ENCODE measurements at places on chromosomes 1 and 21.

DNA sequence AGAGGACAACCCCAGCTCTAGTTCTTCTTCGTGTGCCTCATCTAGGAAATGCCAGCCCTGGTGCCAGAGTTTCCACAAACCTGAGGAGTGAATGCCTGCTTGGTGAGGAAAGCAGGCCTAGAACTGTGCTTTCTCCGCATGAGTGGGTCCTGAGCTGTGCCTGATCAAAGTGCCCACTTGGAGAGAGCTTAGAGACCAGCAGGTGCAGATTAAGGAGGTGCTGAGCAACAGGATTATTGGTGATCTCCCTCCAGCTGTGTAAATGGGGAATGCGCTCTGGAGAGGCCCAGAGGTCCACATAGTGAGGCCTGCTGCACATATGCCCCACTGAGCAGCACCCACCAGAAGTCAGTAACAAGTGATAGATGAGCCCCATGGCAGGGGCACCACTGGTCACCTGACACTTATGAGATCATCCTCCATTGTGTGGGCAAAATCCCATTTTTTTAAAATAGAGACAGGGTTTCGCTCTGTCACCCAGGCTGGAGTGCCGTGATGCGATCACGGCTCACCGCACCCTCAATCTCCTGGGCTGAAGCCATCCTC lies 127.2 kb upstream of the ZC3H12A start:
- no peak for DNase-seq

DNA sequence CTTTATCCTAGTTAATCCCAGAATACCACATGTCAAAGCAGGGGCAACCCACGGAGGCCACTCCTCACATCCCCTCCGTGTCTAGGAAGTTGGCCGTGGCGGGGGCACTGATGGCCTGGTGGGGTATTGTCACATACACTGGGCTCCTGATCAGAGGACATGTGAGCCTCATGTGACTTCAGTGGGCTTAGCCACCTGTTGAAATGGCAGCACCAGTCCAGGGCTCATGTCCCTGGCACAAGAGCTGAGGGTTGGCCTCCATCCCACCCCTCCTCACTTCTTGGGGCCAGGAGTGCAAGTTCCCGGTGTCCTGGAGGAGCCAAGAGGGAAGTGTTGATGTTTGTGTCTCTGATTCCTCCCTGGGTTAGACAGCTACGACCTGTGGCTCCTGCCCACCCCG lies 313.4 kb downstream of the CAMTA1 start:
- DNase-seq = no peak

DNA sequence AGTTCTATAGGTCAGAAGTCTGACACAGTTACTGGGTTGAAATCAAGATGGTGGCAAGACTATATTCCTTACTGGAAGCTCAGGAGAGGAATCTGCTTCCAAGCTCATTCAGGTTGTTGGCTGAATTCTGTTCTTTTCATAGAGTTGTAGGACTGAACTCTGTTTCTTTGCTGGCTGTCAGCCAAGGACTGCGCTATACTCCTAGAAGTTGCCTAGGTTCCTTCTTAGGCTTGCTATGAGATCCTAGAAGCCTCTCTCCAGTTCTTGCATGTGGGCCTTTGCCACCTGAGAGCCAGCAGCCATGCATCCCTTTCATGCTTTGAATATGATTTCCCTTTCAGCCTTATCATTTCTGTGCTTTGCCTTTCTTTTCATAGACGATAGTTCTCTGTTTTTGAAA lies 176.4 kb downstream of the RPS6KC1 start:
- no peak for DNase-seq

GRCh38 chr21:26098772-26099397 lies 71.7 kb downstream of the APP start:
- no peak for DNase-seq

DNA sequence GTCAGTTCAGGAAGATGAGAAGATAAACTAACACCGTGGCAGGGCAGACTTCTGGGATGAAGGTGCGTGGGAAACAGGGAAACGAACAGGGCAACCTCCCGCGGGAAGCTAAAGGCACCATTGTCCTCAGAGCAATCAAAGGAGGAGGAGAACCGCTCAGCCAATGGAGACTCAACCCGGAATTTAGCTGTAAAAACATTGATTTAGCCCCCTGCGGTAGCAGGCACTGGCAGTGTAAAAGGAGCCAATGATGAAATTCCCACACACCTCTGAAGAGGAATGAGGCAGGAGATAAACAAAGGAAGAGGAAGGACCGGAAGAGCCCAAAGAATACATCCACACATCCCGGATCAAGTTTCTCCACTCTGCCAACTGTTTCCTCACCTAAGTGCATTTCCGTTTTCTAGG lies 19.5 kb downstream of the HLCS start:
- no peak for DNase-seq

- DNase-seq = no peak
Observed at GRCh38 chr1:231923491-231924041, 297.0 kb downstream of the DISC1 start.

DNA sequence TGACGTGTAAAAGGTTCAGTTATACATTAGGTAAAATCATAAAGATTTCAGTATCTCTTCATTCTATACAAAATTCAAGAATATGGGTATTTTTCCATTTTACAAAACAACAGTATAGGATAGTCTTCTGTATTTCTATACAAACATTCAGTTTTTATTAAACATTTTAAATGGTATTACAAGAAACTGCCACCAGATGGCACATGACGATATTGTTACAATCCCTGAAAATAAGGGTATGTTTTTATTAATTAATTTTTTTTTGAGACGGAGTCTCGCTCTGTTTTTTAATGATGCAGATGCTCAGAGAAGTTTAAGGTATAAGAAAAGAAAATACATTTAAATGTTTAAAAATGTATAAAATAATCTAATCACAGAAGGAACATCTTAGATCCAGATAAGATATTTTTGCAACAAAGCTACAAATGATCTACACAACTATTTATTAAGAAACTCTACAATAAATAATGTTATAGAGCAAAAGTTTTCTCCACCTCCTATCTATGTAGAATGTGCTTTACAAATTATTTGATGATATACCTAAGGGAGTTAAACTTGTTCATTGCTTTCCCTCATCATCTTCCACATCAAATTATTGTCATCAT lies 23.5 kb upstream of the RSBN1 start:
- peak; percentile 36 for DNase-seq

GRCh38 chr1:109158433-109158832 lies 44.5 kb downstream of the ELAPOR1 start:
- DNase-seq = no peak

- DNase-seq = no peak
Observed at GRCh38 chr1:189929501-189930099, 548.1 kb downstream of the BRINP3 start.

GRCh38 chr21:33265664-33266049 lies 510 bp upstream of the IL10RB start:
- no peak for DNase-seq

GRCh38 chr1:37425221-37425620 lies 49.2 kb upstream of the ZC3H12A start:
- DNase-seq = no peak

DNA sequence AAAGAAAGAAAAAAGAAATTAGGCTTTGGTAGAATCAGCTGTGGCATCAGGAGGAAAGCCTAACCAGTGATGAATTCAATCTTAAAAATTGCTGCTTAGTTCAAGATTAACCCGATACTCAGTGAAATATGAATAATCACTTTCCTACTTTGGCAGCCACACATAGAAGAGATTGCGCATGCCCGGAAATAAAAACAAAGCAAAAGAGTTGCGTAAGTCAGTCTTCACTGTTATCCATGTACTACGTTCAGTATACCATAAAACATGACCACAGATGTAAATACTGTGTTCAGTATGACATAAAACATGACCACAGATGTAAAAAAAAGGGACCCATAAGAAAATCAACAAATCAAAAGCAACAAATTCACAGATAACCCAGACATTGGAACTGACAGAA lies 19.2 kb downstream of the CD1D start:
- no peak for DNase-seq

DNA sequence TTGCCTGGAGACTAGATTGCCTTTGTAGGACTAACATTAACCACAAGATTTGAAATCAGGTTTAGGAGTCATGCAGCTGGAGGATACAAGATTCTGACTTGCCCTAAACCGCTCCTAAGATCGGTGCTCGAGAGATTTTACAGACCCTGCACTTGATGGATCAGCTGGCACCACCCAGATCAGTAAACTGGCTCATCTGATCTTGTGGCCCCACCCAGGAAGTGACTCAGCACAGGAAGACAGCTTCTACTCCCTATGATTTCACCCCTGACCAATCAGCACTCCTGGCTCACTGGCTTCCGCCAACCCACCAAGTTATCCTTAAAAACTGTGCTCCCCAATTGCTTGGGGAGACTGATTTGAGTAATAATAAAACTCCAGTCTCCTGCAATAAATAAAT lies 876 bp upstream of the CATSPERE start:
- DNase-seq = no peak

- DNase-seq = peak; percentile 50
Observed at GRCh38 chr1:165827268-165828102, at the start of gene UCK2. Gene UCK2 (plus strand): TSS chr1:165827614. CDS start chr1:165827834, 220 bp downstream.

DNA sequence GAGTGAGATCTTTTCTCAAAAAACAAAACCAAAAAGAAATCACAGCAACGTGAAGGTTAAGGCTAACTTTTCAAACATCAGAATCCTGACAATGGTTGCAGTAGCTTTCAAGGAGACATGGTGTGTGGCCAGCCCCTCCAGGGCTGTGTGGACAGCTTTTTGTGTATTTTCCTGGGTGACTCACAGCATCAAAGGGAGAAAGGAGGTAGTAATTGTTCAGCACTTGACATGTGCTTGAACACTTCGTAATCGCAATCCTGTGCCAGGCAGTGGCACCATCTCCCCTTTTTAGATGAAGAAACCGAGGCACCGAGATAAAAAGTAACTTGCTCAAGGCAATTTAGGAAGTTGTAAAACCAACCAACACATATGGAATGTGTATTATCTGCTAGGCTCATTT lies 10.3 kb downstream of the NBL1 start:
- no peak for DNase-seq

DNA sequence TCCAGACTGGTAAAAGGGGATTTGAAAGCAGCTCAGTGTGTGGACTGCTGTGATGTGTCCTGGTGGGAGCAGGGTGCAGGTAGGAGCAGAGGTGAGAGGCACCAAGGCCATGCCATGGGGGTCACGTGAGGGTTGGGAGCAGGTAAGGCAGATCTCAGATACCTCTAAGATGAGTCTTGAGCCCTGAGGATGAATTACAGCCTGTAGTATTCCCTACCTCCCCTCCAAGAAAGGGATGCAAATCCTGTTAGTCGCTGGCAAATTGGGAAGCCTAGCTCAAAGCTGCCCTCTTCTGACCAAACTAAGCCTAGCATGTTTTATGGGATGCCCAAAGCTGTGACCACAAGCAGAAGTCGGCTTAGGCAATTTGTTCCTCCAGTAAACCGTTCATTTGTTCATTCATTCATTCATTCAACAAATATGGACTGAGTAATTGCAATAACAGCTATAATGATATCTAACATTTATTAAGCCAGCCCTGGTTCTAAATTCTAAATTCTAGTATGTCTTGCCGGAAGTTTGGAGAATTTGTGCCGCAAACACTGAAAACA lies 3.9 kb upstream of the NUAK2 start:
- no peak for DNase-seq

GRCh38 chr1:169338617-169339016 lies 29.0 kb downstream of the NME7 start:
- DNase-seq = no peak

- no peak for DNase-seq
Observed at GRCh38 chr1:6447818-6448748, 17.9 kb downstream of the TNFRSF25 start.

DNA sequence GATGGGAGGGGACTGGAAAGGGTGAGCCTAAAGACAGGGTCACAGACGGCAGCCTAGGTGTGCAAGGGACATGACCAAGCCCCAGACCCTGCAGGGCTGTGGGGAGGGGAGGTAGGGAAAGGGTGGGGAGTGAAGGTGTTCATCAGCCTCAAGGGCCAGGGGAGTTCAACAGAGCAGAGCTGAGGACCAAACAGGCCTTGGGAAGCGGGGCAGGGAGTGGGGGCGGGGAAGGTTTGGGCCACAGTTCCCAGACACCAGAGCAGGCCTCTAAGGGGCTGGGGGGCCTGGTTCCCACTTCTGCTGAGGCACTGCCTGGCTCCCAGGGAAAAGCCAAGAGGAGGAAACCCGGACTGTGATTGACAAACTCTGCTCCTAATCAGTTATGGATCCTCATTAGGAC lies 456.3 kb downstream of the MATN1 start:
- DNase-seq = no peak

DNA sequence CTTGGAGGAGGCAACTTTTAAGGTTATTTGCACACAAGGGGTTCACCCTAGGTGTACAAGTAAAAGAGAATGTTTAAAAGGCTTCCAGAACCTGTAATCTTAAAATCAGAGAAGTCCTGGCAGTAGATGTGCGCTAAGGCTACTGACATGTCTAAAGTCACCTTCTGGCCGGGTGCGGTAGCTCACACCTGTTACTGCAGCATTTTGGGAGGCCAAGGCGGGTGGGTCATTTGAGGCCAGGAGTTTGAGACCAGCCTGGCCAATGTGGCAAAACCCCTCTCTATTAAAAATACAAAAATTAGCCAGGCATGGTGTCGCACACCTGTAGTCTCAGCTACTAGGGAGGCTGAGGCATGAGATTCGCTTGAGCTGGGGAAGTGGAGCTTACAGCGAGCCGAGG lies 20.3 kb upstream of the DEGS1 start:
- DNase-seq = no peak

- DNase-seq = no peak
Observed at GRCh38 chr1:65949933-65950332, 157.2 kb downstream of the PDE4B start.

DNA sequence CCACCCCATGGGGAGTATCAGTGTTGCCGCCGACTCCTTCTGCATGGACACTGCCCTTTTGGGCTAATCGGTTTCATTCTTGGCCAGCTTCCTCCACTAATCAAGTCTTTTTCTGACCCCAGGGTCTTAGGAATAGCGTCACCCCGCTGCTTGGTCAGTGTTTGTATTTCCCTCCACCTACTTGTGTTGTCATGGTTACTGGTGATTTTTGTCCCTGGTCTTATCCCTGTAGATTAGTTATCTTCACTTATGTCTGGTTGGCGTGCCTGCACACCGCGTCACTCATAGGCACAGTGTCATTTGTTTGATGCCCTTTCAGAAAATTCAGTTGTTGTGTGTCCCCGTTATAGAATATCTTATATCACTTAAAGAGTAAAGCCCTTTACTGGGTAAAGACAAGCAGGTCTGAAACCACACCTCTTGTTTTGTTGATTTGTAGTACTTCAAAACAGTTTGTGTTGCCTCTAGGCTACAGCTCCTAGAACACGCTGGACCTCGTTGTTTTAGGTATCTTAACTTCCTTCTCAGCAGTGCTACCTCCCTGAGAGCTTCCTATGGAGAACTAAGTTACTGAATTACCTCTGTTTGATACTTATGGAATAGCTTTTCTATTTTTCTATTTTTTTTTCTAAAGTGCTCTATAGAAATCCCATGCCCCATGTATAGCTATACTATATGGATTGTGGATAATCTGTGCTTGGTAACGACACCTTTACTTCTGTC lies 868 bp downstream of the PPP1R12B start:
- DNase-seq = no peak
